AG04450 (cell line): ENCODE measurements at places on chromosomes 13 and 19. TPM values are rescaled to one million over a fixed set of nuclear protein-coding genes. Genes with fewer than 3 reads are reported as not detected.

URAD gene
- not detected in 2 replicates for polyA plus RNA-seq

ZNF681 gene
- polyA plus RNA-seq = 0.36 and 0.82 TPM in 2 replicates

SELENOV gene
- not detected in 2 replicates for polyA plus RNA-seq

TMEM238 gene
- not detected in 2 replicates for polyA plus RNA-seq

CGB1 gene
- not detected in 2 replicates for polyA plus RNA-seq

F7 gene
- polyA plus RNA-seq = 0.06 TPM in 2 replicates

PRSS57 gene
- not detected in 2 replicates for polyA plus RNA-seq

LILRA2 gene
- not detected in 2 replicates for polyA plus RNA-seq

ZNF763 gene
- 2.1 and 3.0 TPM in 2 replicates for polyA plus RNA-seq
